ENCODE measurements at places on chromosomes 3 and 15.

DNA sequence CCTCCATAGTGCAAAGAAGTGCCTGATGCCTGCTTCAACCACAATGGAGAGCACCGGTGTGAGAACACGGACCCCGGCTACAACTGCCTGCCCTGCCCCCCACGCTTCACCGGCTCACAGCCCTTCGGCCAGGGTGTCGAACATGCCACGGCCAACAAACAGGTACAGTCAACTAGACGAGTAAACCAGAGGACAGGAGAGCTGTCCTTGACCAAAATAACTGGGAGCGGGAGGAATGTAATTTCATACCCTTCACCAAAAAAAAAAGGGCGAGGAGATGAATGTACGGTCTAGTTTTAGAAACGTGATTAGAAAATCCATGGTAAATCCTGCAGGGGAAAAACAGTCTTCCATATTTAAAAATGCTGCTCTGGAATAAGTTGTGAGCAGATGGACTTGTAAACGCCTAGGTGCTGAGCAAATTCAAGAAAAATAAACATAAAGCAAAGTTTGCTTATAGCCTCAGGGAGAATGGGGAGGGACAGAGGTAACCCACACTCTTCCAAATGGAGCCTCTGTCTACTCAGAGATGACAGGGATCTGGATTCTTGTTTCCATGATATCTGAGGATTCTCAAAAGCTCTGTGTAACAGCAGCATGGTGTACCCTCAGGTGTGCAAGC lies 8.4 kb downstream of the THBS1 start:
- DNase-seq, result no peak

DNA sequence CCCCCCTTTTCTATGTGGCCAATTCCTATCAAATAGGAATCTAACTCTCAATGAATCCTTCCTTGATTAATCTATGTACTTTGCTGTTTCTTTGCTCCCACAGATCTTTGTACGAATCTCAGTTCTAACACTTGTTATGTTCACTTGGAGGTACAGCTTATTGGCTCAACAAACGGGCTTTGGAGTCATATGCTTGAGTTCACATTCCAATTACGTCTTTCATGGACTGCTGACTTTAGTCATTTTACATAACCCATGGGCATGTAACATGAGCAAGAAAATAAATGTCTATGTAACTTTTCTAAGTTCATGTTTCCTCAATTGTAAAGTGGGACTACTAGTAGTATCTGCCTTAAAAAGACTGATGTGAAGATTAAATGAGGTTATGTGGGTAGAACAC lies 123.2 kb upstream of the TBC1D5 start:
- no peak for DNase-seq

DNA sequence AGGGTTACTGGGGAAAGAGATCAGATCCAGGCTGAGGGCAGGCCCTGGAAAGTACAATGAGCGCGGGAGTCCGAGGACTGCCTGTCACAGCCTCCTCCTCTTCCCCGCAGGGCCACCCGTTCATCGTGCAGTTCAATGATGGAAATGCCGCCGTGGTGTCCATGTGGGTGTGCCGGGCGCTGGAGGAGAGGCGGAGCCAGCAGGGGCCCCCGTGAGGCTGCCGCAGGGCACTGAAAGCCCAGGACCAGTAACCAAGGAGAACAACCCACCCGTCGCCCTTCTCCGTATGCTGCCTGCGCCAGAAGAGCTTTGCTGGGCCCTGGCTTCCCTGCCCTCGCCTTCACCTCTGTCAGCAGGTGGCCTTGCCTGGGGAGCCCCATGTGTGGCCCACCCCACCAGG lies 18.8 kb upstream of the SKOR1 start:
- DNase-seq, result no peak

DNA sequence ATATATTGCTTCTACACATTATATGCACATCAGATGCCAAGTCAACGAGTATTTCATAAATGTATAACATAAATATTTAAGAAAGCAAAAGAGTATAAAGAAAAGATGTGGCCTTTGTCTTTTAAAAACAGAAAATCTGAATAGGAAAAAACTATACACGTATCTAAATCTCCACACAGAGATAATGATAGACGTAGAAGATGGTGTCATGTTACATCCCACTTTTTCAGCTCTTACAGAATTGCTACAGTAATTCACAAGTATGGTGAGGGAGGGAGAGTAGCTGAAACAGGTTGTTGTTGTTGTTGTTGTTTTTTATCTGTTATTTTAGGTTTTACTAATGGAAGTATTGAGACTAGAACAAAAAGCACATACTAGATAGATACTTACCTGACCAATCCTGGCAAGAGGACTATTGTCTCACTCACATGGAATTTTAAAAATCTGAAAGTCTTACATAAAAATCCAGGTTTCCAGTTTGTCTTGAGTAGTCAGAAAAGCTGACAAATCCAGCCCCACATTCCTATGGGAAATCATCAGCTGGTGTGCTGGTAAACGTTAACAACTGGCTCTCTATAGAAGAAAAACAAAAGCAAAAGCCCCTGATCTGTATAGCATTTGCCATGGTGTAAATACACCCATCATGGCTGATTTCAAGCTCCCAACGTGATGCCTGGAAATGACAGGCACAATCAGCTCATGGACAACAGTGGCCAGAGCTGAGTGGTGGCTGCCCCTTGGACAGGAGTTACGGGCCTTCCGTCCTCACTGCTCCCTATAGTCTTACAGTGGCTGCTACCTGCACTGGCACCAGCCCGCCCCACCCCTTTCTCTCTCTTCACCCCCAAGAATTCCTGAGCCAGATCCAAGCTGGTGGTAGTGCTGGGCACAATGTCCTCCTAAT lies 47.4 kb upstream of the VGLL4 start:
- DNase-seq, result no peak

DNA sequence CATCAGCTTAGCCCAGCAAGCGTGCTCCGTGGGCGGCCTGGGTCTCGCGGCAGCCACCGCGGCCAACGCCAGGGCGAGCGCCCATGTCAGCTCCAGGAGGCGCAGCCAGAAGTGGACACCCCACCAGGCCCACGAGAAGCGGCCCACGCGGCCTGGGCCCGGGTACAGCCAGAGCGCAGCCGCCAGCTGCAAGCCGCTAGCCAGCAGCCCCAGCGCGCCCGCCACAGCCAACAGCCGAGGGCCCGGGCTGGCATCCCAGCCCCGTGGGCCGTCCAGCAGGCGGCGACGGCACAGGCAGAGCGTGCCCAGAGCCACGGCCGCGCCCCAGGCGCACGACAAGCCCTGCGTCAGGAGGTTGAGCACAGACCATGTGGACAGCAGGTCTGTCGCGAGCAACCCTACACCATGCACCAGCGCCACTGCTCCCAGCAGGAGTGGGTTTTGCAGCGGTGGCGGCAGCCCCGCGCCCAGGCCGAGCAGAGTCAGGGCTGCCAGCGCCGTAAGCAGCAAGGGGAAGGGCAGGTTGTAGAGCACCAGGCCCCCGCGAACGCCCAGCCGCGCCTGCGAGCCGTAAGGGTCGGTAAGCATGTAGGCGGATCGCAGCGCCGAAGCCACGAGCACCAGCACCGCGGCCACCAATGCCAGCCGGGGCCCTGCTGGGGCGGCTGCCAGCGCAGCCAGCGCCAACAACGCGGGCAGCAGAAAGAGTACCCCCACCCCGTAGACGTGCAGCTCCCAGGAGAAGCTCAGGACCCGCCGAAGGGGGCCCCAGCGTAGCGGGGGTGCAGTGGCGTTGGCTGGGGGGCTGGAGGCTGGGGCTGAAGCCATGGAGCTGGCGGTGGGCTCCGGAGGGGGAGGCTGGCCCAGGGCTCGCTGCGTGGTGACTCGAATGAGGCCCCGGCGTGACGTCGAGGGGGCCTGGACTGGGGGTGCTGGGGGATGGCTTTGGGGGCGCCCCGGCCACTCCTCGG lies 4.9 kb downstream of the PRRT3 start:
- peak; percentile 88 for DNase-seq

DNA sequence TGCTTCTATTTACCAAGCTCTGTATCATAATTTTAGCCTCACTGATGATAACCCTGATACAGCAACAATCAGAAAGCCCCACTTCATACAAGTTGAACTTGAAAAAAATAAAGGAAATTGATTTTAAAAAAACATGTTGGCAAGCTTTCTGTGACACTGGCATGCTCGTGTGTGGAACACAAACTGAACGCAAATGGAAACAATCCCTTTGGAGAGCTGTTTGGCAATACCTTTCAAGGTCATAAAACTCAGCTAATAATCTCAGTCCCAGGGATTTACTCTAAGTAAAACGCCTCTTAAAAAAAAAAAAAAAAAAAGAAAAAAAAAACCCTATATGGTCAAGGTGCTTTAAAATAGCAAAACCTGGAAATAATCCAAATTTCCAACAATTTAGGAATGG lies 166.7 kb upstream of the BCL6 start:
- DNase-seq, result no peak

GRCh38 chr15:100201376-100202280 lies 140.1 kb downstream of the ADAMTS17 start:
- peak; percentile 37 for DNase-seq

DNA sequence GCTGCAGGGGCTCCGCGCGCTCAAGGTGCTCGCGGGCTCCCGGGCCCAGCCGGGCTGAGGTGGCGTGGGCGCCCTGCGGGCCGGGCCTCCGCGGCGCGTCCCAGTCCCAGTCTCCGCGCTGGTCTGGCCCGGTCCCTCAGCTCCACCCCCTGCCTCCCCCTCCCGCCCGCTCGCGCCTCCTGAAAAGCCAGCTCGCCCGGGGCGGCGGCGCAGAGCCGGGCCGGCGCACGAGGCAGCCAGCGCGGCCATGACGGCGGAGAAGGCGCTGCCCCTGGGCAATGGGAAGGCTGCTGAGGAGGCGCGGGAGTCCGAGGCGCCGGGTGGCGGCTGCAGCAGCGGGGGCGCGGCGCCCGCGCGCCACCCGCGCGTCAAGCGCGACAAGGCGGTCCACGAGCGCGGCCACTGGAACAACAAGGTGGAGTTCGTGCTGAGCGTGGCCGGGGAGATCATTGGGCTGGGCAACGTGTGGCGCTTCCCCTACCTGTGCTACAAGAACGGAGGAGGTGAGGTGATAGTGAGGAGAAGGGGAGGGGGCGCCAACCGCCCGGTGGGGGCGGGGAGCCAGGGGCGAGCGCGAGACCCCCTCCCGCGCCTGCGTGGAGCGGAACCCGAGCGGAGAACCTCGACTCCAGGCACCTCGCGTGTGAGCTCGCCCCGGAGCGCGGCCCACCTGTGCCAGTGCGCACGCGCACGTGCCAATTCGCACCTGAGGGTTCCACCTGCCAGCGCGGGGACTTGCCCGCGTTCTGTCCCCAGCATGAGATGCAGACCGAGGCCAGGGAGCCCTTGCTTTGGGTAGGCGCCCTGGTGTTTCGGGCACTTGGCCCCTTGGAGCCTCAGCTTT lies at the start of gene SLC6A11:
SLC6A11 (plus strand) TSS at position 210 of the 844 bp plus-strand sequence; CDS start at position 248, 38 bp downstream.
- DNase-seq, result no peak

GRCh38 chr3:142846779-142847577 lies 41.9 kb downstream of the PCOLCE2 start:
- DNase-seq, result peak; percentile 23

GRCh38 chr15:69341356-69341755 lies 42.6 kb downstream of the PAQR5 start:
- no peak for DNase-seq

- DNase-seq, result no peak
These were observed 229.6 kb upstream of the FEZF2 start for GRCh38 chr3:62602987-62603386.

- no peak for DNase-seq
These were observed 193.8 kb downstream of the BCHE start for GRCh38 chr3:165643425-165643824.

GRCh38 chr15:89244574-89244903 lies 760 bp downstream of the FANCI start:
- no peak for DNase-seq

DNA sequence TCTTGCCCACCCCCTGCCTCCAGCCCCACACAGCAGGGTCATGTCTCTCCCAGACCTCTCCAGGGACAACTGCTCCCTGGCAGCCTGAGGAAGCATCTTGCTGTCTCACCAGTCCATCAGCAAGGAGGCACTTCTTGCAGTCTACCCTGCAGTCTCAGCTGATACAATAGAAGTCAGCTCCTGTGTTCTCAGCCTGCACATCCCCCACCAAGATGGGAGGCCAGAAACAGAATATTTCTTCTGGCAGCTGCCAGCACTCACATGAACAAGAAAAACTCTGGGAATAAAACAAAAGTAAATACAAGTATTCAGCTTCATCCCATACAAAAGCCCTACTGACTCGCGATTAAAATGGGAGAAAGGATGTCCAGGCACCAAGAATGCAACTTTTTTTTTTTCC lies 457.4 kb upstream of the PROK2 start:
- no peak for DNase-seq

- DNase-seq, result no peak
These were observed 54.4 kb downstream of the PGPEP1L start for GRCh38 chr15:98953000-98953787.

DNA sequence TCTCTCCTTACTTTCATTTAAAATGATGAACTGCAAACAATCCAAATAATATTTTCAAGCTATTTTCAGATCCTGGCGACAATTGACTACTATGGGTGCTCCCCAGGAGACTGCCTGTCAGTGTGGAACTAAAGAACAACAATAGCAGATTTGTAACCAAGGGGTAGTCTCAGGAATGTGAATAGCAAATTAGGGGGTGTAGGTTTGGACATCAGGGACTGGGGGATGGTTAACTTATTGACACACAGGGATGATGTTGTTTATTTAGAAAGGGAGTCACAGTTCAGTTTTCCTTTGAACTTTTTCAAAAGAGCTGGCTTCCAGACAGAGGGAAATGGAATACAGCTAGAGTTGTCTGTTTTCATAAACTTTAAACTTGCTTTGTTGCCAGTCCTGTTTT lies 229.8 kb downstream of the LRTM1 start:
- no peak for DNase-seq

Measured in body of pancreas (tissue), 4 donors.